Cortex of kidney (tissue), 1 donor: ENCODE measurements at places on chromosomes 4 and X.

DNA sequence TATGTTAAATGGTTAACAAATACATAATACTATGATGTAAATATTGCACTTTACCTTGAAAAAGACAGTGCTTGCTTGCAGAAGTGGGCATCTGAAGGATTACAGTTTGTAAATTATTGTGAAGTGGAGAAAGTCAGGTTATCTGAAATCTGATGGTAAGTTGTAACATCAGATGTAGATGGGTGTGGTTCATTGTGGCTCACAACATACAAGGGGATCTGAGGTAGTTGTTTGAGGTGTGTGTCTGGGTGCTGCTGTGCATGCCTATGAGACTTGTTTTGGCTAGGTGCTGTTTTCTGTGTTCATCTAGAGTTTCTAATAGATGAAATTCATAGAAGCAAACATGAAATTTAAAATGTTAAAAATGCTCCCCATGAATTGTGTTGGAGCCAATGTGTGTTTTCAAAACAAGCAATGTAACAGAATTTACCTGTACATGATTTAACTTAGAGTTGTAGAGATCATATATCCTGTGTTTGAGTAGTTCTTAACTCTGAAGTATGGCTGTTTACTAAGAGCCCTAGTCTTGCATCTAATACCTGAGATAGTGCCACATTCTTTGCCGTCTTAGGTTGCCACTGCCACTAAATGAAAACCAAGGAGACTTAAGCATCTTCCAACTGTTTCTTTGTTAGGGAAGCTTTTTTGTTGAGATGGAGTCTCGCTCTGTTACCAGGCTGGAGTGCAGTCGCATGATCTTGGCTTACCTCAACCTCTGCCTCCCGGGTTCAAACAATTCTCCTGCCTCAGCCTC is 11.9 kb upstream of the NDUFC1 start:
- DNase-seq, result no peak

GRCh38 chr4:150240011-150240410 is 161.8 kb downstream of the DCLK2 start:
- no peak for DNase-seq

GRCh38 chrX:133881007-133881406 is 104.4 kb downstream of the GPC3 start:
- DNase-seq, result no peak

GRCh38 chrX:136369377-136369776 is 68.6 kb downstream of the ADGRG4 start:
- no peak for DNase-seq

DNA sequence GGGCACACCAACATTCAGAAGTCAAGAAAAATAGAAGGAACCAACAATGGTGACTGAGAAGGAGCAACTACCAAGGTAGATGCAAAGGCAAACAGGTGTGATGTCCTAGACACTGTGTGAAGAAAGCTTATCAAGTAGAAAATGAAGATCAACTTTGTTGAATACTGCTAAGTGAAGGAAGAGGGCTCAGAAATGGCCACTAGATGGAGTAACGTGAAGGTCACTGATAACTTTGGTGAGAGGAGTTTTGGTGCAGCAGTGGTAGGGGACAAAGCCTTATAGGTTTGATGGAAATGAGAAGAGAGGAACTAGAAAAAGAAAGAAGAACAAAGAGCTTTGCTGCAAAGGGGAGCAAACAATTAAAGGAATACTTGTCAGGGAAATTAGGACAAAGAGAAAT is 23.5 kb downstream of the OTC start:
- DNase-seq, result no peak

GRCh38 chrX:127085939-127086338 is 266.4 kb downstream of the PRR32 start:
- DNase-seq, result no peak

DNA sequence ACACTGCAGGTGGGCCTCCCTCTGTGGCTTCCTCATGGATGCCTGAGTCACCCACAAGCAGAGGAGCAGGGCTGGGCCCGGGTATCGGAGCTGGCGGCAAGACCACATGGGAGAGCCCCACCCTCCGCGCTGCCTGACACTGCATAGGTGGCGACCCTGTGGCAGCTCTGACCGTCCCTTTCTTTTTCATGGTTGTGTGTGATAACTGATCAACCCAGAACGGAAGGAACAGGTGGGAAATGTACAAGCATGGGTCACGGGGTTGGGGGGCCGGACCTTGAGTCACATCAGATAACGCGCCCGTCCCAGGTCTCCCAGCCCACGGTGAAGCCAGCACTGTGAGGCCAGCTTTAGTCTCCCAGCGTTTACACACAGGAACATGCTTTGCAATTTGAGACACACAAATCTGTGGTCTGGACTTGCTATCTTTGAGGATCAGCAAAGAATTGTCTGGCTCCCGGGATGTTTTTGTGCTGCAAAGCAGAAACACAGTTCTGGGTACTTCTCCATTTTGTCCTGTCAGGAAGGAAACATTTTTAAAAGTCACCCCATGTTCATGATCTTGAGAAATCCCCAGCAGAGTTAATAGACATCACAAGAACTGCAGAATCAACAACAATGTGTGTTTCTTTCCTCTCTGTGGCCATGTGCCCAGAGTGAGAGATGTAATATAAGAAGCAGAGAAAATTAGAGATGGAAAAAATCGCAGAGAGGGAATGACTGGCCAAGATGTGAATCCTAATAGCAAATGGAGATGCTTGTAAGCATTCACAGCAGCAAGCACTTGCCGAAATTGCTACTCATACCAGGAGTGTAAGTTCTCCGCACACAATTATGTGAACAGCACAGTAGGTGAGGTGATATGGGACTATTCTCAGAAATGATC is 70.1 kb upstream of the CBR4 start:
- no peak for DNase-seq

GRCh38 chrX:42143866-42144592 is 220.7 kb upstream of the CASK start:
- DNase-seq, result no peak

- no peak for DNase-seq
These were observed 110.4 kb upstream of the RXFP1 start for GRCh38 chr4:158411269-158411668.

GRCh38 chr4:73875401-73875800 is 6.2 kb downstream of the CXCL1 start:
- DNase-seq, result no peak

DNA sequence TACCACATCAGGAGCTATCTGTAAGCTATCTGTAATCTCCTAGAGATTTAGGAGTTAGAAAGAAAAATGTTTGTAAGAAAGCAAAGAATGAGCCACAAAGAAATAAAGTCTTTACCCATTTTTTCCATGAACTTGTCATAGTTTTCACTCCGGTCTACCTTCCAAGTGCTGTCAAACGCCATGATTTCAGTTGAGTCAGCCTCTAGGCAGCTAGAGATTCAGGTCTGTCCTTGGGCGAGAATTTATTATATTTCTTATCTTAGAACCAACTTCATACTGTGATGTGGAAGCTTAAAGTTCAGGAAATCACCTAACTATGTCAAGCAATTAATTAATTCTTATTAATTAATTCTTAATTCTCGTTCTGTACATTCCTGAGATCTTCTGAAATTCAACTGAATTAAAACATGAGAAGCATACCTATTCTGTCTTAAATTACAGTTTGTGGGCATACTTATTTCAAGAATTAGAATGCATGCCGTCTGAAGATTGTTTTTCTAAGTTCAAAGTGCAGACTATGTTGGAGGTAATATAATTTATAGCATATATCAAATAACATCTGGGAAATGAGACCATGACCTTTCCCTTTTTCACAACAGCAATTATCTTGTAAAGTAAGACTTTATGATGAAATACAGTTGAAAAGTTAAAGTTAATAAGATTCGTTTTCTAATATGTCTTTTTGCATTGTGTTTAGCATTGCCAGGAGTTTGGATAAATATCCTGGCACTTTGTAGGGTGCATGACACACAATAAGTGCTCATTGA is at the start of gene FABP2:
TSS of gene FABP2 (minus strand) at position 218 of the 767 bp plus-strand sequence. CDS start at position 182, 36 bp downstream.
- DNase-seq, result no peak

DNA sequence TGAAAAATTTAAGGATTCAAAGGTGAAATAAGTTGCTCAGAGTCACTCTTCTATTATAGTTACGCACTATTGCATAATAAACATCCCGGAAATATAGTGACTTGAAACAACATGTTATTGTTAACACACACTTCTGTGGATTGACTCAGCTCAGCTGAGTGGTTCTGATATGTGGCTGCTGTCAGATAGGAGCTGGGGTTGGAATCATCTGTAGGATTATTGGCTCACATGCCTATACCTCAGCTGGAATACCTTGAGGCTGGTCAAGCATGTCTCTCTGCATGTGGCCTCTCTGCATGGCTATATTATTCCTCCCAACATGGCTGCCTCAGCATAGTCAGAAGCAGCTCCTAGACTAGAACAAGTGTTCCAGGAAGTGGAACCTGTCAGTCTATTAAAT is 486.7 kb upstream of the MAGEB2 start:
- DNase-seq, result no peak

GRCh38 chrX:69024931-69025330 is 140.3 kb downstream of the PJA1 start:
- no peak for DNase-seq

DNA sequence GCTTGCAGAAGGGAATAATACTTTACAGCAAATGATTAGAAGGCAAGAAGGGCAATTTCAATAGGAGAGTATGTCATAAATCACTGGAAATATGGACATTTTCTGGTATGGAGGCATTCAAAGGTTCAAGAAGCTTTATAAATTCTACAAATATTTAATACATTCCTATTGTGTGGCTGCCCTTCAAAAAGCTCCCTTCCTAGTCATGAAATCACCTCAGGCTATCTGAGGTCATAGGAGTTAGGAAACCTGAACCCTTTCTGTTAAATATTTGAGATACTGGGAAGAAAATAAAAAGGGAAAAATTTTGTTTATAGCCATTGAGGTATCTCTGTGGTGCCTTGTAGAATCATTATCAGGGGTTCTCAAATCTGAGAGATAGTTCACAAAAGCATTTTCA is 316.8 kb upstream of the EMCN start:
- DNase-seq, result no peak

DNA sequence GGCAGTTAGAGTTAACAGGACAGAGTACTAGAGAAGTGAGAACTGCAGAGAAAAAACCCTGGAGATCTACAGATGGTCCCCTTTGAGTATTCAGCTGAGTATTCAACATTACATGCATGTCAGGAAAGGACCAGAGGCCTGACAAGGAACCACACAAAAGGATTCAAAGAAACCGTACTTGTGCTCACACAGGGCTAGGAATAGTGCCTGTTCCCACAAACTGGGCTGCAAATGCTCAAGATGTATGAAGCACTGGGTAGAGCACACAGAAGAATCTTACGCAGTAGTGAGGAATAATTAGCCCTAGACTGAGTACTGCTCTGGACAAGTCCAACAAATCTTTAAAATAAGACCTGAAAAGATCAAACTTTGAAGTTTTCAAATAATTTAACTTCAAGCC is 17.6 kb downstream of the PTPN13 start:
- no peak for DNase-seq

DNA sequence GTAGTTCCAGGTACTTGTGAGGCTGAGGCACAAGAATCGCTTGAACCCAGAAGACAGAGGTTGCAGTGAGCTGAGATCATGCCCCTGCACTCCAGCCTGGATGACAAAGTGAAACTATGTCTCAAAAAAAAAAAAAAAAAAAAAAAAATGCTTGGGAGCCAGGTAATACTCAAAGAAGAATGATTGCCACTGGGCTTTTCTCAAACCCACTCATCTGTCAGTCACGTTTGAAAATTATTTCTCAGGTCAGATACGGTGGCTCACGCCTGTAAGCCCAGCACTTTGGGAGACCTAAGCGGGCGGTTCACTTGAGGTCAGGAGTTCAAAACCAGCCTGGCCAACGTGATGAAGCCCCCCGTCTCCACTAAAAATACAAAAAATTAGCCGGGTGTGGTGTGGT is 155.7 kb downstream of the RELL1 start:
- DNase-seq, result no peak

DNA sequence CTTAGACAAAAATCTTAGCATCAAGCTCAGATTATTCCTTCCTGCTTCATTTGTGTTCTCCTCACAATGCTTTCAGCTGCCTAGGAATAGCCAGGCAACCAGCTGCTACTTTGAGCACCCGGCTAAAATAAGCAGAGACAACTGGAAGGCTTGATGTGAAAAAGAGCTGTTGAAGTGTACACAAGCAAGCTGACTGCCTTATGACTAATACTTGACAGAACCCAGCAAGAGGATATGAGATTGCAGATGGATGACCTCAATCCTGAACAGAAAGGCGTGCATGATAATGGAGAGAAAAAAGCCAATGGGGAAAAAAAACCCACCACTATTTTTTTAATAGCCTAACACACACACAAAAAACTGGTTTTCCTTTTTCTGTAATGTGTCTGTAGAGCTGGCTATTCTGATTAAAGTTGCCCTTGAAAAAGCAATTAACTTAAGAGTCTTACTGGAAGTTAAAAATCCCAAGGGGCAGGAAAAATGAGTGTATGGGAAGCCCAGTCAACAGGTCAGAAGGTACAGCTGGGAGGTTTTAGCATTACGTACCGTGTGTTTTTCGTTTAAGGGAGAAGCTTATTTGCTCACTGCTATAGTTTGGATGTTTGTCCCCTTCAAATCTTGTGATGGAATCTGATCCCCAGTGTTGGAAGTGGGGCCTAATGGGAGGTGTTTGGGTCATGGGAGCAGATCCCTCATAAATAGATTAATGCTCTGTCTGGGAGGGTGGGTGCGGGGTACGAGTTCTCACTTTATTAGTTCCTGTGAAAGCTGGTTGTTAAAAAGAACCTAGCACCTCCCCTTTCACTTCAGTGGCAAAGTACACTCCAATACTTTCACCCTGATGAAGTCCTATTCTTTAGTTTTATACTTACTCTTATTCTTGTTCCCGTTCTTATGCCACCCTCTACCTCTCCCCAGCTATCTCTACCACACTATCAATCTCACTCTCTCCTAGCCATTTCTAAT is 37.1 kb upstream of the HERC6 start:
- no peak for DNase-seq

- DNase-seq, result no peak
These were observed 490 bp downstream of the RWDD4 start for GRCh38 chr4:183658362-183659028.

DNA sequence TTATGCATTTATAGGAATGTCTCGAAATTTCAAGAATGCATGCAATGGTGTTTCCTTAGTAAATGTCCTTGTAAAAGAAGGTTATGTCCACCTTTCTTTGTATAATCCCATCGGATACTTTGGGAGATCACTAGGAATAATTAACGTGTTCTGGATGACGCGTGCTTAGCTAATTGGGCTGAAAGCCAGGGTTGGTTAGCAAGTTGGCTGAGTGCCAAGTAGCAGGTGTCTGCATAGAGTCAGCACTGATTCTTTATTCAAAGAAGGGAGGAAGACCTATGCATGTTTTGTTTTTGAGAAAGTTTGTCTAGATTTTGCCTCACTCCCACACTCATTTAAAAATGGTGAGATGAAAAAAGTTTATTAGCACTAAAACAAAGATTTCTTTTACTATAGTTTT is 144.6 kb downstream of the SOX3 start:
- DNase-seq, result no peak
